ENCODE measurements at places on chromosomes 7 and 10.
A peak's percentile ranks its signal among the peaks of the same experiment; 100 is the strongest.

DNA sequence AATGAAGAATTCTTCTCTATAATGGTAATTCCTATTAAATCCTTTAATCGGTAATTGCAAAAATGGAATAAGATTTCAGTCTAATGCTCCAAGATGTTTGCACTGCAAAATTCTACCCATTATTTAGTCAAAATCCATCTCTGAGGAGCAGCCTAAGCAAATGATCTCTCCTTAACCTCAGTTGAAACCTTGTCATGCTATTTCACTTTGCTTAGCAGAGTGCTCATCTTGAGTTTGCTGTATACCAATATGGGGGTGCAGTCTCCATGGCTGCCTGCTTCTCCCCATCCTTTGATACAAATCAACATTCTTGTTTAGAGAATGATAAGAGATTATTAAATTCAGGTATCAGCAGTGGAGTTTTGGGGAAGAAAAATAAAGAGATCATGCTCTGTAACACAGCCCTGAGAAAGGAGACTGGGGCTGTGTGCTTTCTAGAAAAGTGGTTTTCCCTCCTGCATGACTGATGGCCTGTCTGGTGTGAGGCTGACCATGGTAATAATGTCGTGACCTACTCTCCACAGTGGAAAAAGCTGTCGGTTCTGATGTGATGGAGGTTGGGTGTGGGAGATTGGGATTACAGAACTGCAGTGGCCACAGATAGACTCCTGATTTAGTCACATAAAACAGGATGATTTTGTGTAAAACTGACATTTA, 982.1 kb downstream of the NRG3 start:
- no peak for DNase-seq

DNA sequence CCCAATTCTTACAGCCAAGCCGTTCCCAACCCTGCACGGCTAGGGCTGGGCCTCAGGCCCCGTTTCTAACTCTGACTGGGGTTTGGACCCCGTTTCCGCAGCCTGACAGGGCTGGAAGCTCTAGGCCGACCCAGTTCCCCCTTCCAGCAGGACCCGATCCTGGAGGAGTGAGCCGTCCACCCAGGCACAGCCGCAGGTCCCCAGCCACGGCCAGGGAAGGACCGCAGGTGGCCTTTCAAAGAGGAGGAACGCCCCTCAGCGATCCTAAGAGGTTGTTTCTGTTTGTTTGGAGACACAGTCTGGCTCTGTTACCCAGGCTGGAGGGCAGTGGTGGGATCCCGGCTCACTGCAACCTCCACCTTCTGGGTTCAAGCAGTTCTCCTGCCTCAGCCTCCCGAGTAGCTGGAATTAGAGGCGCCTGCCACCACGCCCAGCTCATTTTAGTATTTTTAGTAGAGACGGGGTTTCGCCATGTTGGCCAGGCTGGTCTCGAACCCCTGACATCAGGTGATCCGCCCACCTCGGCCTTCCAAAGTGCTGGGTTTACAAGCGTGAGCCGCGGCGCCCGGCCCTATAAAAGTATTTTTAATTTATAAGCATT, 778 bp upstream of the GET4 start:
- no peak for DNase-seq

DNA sequence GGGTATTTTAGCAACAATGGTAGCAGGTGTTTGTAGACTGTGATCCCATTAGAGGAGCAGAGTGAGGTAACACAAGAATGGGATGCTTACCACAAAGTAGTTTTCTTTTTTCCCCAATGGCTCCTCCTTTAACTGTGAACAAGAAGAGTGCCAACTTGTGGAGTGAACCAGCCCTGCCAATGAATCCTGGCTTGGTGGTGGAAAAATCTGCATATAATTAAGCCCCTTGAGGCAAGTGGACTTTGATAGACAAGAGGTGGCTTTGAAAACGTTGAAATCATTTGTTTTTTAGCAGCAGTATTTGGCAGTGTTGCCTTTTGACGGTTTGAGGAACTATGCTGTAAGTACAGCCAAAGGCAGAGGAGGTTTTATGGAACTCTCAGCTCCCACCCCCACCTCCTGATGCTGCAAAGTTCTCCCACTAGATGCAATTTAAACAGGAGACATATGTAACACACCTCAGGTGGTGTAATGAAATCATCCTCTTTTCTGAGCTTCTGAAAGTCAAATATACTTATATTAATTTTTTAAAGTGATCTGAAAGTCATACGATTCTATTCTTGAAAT, 295.6 kb downstream of the DPP6 start:
- DNase-seq: no peak

DNA sequence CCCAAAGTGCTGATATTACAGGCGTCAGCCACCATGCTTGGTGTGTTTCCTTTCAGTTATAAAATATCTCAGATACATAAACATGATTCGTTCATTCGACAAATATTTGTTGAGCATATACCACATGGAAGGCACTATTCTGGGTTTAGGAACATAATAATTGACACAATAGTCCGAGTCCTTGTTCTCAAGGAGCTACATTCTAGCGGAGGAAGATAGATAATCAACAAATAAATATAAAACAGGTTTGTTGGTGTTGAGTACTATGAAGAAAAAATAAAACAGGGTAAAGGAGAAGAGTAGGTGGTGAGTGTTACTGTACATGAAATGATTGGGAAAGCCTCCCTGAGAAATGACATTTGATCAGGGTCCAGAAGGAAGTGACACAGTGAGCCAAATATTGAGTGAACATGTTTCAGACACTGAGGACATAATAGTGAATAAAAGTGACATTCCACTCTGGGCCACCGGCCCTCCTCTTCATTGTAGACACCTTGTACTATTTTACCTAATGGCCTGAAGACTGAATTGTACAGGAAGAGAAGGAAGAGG, 6.9 kb upstream of the HILPDA start:
- no peak for DNase-seq

DNA sequence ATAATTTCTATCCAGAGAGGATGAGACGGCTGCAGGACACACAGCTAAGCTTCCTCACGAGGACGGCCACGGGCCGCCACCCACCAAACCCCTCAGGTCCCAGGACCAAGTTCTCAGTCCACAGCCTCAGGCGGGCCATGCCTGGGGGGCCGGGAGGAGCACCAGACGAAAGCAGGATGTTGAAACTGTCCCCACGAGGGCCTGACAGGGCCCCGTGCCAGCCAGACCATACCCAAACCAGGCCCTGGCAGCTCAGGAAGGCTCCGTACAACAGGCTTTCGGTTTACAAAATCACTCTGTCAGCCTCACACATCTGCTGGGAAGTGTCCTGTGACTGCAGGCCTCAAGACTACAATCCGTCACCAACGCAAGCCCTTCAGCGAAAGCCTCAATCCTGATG, 14.5 kb downstream of the TUBGCP2 start:
- DNase-seq: no peak

GRCh38 chr10:43939939-43940820, 291.5 kb upstream of the ZNF32 start:
- no peak for DNase-seq

GRCh38 chr10:49585387-49585786, 24.7 kb upstream of the SLC18A3 start:
- no peak for DNase-seq

DNA sequence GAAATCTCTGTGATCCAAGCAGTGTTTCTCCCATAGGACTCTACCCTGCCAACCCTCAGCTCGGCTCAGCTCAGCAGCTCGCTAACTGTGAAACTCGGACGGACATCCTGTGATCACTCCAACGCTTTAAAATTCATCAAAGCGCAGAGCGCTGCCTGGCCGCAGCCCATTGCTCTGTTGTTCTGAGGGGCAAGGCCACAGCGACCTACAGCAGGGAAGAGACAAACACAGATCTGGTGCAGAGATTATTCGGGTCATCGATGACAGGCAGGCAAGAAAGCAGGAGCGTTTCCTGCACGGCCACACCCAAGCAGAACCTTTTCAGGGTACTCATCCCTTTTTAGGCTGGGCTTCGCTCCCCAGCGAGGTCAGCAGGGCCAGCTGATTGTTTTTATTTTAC, 72.1 kb downstream of the INSIG1 start:
- no peak for DNase-seq

GRCh38 chr7:30485667-30486066, 7.1 kb upstream of the NOD1 start:
- DNase-seq: no peak

DNA sequence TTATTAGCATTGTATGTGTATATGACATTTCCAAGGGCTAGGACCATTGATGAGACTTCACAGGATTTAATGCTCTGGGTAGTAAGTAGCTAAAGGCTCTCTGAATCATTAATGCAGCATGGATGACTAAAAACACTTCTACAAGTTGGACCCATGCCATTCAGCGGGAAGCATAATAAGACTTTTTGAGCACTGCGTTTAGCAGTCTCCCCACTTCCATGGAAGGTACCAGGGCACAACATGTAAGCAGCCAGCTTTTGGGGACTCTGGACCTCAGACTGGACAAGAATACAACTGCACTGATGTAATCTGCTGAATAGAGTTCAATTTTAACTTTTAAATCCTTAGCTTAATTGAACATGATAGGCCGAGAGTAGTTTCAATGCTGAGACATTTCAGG, 191.7 kb upstream of the IMMP2L start:
- no peak for DNase-seq

- no peak for DNase-seq
Observed at GRCh38 chr7:157628456-157628855, 291.7 kb downstream of the DNAJB6 start.

GRCh38 chr7:135337506-135337905, 103.9 kb downstream of the STRA8 start:
- DNase-seq: no peak

DNA sequence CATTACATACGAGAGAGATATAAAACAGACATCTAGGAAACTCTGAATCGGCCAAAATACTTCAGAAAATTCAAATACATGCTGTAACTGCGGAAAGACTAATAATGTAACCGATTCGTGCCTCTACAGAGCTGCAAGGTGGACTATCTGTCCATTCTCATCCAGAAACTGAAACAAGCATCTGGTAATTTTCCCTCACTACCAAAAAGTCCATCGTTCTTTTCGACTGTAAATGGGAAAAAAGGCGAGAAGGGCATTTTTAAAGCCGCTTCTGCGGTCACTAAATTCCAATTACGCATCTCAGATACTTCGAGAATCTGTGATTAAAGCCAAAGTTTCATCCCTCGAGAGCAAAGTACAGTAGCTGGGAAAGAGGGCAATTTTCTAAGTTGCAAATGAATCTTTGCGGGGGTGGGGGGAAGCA, 1.3 kb downstream of the OGA start:
- no peak for DNase-seq

DNA sequence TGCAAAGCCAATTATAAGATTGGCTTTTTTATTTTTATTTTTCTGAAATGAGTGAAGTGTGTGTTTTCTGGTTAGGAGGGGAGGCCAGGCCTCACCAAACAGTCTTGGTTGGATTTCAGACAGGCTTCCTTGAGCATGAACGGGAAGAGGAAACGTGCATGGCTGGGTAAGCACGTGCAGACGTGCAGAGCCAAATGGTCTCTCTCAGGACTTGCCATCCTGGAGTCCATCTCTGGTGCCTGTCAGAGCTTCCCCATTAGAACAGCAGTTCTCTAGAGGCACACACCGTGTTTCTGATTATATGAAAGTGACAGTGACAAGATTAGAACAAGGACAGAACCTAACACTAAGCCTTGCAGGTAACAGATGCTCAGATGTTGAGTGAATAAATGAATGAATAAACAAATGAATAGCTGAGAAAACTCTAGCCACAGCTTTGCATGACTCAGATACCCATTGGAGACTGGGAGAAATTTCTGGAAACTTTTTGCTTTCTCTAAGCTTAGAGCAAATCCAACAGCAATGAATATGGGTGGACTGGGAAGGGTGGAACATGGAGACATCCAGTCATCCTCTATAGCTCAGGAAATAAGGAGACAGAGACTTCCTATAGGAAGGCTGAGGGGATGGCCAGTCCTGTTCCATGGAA, 11.8 kb upstream of the CALD1 start:
- no peak for DNase-seq

DNA sequence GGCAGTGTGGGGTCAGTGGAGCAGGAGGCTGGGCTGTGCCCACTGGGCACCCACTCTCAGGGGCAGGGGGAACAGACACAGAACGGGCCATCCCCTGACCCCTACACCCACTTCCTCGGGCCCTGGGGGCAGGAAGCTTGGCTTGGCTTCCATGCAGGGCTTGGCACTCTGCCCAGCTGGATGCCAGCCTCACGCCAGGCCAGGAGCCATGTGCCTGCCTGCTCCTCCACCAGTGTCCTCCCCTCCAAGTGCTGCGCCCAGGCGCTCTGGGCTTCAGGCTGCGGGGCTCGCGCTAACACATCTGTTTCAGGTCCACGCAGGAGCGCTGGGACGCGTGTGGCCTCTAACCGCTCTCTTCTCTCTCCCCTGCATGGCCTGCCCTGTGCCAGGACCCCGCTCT, 12.7 kb downstream of the LDB3 start:
- DNase-seq: no peak

- no peak for DNase-seq
Observed at GRCh38 chr7:16564909-16565426, 38.3 kb downstream of the LRRC72 start.

GRCh38 chr10:62373995-62374861, at the start of gene ZNF365:
Gene ZNF365 (plus strand): TSS chr10:62374369. CDS start chr10:62376194, 1,825 bp downstream.
- DNase-seq: peak; percentile 22

DNA sequence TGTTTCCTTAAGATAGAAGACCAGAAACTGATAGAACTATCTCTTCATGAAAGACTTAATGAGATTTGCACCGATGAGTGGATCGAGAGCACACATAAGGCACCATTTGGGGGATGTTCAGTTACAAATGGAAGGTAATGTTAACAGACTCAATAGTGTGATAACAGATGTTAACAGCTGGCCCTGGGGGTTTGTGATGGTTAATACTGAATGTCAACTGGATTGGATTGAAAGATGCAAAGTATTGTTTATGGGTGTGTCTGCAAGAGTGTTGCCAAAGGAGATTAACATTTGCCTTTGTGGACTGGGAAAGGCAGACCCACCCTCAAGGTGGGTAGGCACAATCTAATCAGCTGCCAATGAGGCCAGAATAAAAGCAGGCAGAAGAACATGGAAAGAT, 130.5 kb upstream of the DGKB start:
- DNase-seq: no peak

DNA sequence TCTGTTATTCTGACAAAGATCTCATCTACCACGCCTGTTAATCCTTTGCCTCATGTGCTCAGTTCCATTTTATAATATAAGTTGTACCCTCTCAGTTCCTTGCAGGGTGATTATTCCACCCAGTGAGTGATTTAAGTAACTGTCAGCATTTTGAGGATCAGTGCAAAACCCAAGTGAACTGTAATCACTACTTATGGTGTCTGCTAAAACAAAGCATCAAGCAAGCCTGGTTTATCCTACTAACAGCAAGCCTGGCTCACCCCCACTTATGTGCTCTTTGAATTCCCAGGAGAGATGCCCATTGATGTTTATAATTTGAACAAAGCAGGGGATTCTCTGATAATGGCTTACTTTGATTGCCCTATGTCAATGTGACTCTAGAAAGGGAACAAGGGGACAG, 186.8 kb upstream of the LRGUK start:
- no peak for DNase-seq

DNA sequence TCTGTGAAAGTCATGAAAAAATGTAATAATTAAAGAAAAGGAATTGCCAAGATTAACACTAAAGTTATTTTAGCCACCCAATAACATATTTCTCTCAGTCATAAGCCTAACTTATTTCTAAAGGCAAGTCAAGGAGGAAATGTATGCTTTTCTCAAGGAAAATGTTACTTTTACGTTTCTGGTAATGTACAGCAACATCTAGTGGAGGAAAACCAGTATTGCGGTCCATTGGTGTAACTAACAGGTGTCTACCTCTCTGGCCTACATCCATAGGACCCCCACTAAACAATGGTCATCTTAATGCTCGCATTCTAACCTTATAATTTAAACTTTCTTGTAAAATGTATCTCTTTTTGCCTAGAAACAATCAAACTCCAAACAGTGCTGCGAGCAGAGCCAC, 437.5 kb downstream of the KIF20B start:
- DNase-seq: no peak

GRCh38 chr10:27041196-27041595, 59.1 kb downstream of the ANKRD26 start:
- no peak for DNase-seq

Measured in stimulated activated CD4-positive, alpha-beta T cell treated with anti-CD3 and anti-CD28 coated beads, Interleukin-15, amount 100 ng/mL, for 1 hour (primary cell).